ENCODE measurements at places on chromosomes 5 and 9. TPM values are rescaled to one million over a fixed set of nuclear protein-coding genes. Genes with fewer than 3 reads are reported as not detected.

- no peaks in the 10 kb centered on the region for H3K36me3 ChIP-seq
- peak overlapping the region; percentile 27 for H3K27ac ChIP-seq
- no peak overlapping the region for H3K4me3 ChIP-seq
- H3K4me1 ChIP-seq: no peaks in the 10 kb centered on the region
Measured at GRCh38 chr5:159504857-159505304, 174.6 kb upstream of the IL12B start.

- peaks cover 6% of the 10 kb centered on the region for H3K27me3 ChIP-seq
- no peaks in the 10 kb centered on the region for H3K4me1 ChIP-seq
- no peak overlapping the region for H3K27ac ChIP-seq
- no peak for DNase-seq
- H3K4me3 ChIP-seq: no peak overlapping the region
Measured at GRCh38 chr5:129069292-129069691, 25.3 kb upstream of the ISOC1 start.

DNA sequence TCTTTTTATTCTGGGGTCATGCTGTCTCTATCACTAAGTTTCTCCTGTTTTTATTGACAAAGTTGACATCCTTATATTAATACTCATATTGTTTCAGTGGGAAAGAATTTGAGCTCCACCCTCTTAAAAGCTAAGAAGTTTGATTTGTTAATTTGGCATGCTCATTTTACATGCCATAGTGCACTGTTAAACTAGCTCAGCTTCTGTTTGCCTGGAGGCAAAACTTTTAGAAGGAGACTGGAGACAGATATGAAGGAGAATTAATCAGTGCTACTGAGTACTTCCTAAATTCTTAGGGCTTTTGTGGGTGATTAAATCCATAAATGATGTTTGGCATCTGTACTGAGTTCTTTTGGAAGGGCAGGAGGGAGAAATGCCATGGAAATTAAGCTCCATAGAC lies 138.9 kb downstream of the NTRK2 start:
- no peak overlapping the region for H3K4me3 ChIP-seq
- H3K4me1 ChIP-seq: no peaks in the 10 kb centered on the region
- DNase-seq: no peak
- no peaks in the 10 kb centered on the region for H3K36me3 ChIP-seq
- H3K27ac ChIP-seq: no peak overlapping the region

DNA sequence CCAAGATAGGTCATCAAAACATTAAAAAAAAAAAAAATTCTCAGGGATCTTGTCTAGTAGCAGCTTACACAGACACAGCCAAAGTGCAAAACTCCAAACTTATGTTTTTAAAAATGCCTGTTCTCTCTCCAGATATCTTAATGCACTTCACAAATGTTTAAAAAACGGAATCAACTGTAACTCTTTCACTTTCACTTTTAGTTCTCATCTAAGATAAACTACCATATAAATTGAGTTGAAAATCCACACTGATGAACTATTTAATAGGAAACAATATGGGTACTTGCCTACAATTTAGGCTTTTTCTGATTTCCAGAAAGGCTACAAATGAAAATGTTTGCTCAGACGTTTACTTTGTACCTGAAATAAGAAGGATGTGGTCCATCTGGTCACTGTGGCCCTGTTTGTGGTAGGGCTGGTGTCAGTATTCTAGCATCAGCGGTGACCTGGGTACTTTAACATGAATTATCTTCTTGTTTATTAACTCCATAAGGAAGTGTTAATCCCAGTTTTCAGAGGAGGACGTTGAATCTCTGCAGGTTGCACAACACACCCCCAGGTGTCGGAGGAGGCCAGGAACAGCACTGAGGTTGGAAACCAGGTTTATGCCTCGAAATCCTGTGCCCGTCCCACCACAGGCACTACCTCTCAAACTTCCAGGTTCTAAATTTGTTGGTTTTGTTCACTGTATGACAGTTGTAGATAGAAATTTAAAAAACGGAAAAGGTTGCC lies 13.3 kb upstream of the LPCAT1 start:
- H3K4me1 ChIP-seq: peaks cover 25% of the 10 kb centered on the region
- H3K27me3 ChIP-seq: peaks cover 15% of the 10 kb centered on the region
- no peaks in the 10 kb centered on the region for H3K36me3 ChIP-seq
- DNase-seq: no peak
- peak overlapping the region; percentile 91 for H3K27ac ChIP-seq
- peak overlapping the region; percentile 67 for H3K4me3 ChIP-seq

DNA sequence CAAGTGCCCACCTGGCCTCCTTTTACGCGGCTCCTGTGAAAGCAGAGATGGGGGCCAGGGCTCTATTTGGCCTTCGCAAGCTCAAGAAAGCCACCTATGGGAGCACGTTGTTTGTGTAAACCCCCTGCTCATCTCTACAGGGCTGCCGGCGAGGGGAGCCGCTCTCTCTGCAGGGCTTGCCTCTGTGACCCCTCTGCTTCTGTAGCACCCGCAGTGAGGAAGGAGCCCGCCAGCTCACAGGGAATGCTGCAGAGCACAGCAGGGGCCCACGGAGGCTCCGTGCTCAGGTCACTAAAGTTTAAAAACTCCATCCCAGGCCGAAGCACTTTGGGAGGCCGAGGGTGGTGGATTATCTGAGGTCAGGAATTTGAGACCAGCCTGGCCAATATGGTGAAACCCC lies 376.8 kb downstream of the IRX2 start:
- no peak overlapping the region for H3K27ac ChIP-seq
- no peaks in the 10 kb centered on the region for H3K4me1 ChIP-seq
- H3K36me3 ChIP-seq: no peaks in the 10 kb centered on the region
- no peak for DNase-seq

DNA sequence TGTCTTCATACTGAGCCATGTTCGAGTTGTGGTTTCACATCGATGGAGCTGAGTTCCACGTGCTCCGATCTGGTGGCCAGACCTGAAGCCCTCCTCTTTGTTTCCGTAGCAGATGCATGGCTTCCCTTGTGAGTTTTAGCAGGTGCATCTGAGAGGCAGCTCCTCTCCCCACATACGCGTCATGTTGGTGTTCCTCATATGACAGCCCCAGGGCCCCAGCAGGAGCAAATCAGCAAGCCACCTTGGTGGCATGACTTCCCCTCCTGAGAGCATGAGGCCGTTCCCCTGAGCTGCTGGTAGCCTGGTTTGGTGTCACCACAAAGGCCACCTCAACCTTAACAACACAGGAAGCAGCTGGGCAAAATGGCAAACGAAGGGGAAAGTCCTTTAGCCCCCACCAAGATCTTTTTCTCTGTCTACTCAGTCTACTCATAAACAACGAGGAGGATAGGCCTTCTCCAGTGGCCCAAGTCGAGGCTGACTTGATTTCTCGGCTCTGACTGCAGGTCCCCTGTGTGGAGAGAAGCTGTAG lies 5.9 kb downstream of the CYFIP2 start:
- H3K36me3 ChIP-seq: peaks cover 73% of the 10 kb centered on the region
- peaks cover 85% of the 10 kb centered on the region for H3K4me1 ChIP-seq
- peak overlapping the region; percentile 97 for H3K27ac ChIP-seq
- H3K27me3 ChIP-seq: no peaks in the 10 kb centered on the region

- no peak overlapping the region for H3K4me3 ChIP-seq
- no peak overlapping the region for H3K27ac ChIP-seq
- H3K36me3 ChIP-seq: no peaks in the 10 kb centered on the region
- H3K27me3 ChIP-seq: no peaks in the 10 kb centered on the region
Measured at GRCh38 chr5:68074633-68075032, 140.9 kb upstream of the PIK3R1 start.

DNA sequence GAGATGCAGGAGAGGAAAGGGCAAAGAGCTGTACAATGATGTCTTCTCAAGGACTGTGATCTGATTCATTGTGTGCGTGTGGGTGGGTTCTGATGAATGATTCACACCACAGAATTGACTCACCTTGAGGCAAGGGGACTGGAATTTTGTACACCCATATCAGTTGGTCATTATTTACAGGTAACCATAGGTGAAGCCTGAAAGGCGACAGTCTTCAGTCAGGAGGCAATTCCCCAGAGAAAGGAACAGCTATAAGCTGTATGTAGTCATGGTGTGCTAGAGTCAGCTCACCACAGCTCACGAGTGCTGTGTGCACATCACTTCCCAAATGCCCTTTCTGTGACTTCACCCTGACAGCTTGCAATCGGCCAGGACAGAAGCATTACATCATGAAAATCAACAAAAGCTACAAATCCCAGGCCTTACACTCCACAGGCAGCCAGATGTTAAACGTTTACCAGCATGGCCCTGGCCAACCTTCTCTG lies 87.6 kb upstream of the RPS23 start:
- no peaks in the 10 kb centered on the region for H3K27me3 ChIP-seq
- no peak overlapping the region for H3K27ac ChIP-seq
- H3K4me1 ChIP-seq: peaks cover 10% of the 10 kb centered on the region
- no peaks in the 10 kb centered on the region for H3K36me3 ChIP-seq
- DNase-seq: no peak
- H3K4me3 ChIP-seq: no peak overlapping the region

GRCh38 chr5:154038261-154038706 lies 426 bp downstream of the FAM114A2 start:
- H3K27ac ChIP-seq: peak overlapping the region; percentile 97
- peak overlapping the region; percentile 89 for H3K4me3 ChIP-seq
- peaks cover 47% of the 10 kb centered on the region for H3K4me1 ChIP-seq
- peaks cover 18% of the 10 kb centered on the region for H3K36me3 ChIP-seq

The CXCL14 gene
- total RNA-seq: not detected

The CDKN2B gene
- 0.87 TPM for total RNA-seq

The LCN15 gene
- total RNA-seq: not detected

The FOXD4L4 gene
- total RNA-seq: 0.19 TPM

The CACNA1B gene
- not detected for total RNA-seq

The IL13 gene
- total RNA-seq: 2.5 TPM

The STXBP1 gene
- total RNA-seq: 12.1 TPM

All from activated CD4-positive, alpha-beta T cell treated with anti-CD3 and anti-CD28 coated beads, Interleukin-2, amount 10 ng/mL, durations not matched to agents 7 days and 5 days (primary cell).